Left lobe of liver (tissue), 2 donors: ENCODE measurements at places on chromosomes 2 and 18.

- DNase-seq, result no peak
Observed at GRCh38 chr2:8103085-8103708, 578.7 kb upstream of the ID2 start.

DNA sequence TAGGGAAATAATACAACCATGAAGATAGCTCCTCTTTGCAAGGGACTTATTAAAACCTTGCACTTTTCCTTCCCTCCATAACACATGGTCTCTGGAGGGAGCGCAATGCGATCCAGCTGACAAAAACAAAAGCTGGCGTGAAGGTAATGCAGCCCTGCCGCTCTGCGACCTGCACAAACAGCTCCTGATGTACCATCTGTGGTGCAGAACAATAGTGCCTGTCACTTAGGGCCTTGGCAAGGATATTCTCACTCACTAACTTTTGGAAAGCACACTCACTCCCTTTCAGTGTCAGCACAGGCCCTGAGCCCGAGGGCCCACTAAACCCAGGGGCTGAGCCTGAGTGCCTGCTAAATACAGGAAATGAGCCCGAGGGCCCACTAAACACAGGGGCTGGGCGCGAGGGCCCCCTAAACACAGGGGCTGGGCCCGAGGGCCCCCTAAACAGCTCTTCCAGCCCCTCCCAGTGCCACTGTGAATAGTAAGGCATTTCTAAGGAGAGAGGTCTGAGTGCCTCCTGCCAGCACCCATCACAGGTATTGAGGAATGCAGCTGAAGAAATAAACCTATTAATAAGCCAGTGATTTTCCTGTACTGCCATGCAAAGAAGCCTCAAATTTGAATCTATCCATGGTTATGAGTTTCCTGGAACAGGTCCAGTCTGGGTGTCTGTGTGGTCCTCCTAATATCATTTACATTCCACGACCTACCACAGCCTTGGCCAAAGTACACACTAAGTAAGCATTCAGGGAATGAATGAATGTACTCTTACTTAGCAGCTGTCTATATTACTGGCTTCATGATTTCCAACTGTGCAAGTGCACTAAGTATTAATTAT is 9.3 kb downstream of the L3MBTL4 start:
- DNase-seq, result no peak

GRCh38 chr2:16151281-16151570 is 210.9 kb downstream of the MYCN start:
- peak; percentile 5 for DNase-seq

- no peak for DNase-seq
Observed at GRCh38 chr2:135409436-135409835, 121.6 kb downstream of the ZRANB3 start.

DNA sequence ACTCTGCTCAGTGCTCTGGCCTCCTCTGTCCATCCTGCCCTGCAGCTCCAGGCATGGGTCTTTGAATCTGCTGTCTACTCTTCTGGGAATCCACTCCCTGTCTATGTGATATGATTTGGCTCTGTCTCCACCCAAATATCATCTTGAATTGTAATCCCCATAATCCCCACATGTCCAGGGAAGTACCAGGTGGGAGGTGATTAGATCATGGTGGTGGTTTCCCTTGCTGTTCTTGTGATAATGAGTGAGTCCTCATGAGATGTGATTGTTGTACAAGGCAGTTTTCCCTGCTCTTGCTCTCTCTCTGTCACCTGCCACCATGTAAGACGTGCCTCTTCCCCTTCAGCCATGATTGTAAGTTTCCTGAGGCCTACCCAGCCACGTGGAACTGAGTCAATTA is 881.8 kb upstream of the ID2 start:
- DNase-seq, result no peak

DNA sequence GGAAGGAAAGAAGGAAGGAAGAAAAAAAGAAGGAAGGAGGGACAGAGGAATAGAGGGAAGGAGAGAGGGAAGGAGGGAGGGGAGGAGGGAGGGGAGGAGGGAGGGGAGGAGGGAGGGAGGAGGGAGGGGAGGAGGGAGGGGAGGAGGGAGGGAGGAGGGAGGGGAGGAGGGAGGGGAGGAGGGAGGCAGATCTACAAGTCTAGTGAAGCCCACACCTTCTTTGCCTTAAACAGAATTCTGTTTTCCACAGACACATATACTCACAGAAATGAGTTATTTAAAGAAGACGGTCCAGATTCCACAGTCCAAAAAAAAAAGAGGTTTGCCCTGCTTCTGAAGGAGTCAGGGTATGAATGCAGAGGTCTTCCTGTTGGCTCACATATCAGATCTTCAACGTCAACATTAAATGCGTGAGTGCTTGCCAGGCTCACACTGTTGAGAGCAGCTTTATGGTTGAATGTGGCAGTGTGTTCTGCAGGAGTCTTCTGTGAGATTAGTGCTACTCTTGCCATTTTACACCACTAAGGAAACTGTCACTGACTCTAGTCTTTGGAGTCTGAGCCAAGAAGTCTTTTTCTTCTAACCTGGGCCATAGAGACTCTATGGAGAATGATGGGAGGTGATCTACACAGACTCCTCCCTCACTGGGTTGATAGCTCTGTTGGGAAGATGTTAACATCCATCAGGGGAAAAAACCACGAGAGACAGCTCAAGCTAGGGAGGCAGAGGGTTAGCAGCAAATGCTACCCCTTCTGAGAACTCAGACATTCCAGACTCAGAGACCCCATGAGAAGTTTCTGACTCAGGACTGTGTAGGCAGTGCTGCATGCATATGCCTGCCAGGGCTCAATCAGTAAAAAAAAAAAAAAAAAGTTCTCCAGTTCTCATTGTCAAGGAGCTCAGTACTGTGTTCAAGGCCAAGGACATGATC is 23.3 kb downstream of the PAX8 start:
- no peak for DNase-seq

- DNase-seq, result no peak
Observed at GRCh38 chr2:149661844-149662243, 74.3 kb upstream of the MMADHC start.

GRCh38 chr18:75074196-75075015 is 134.5 kb downstream of the PTGR3 start:
- DNase-seq, result no peak

- DNase-seq, result no peak
Observed at GRCh38 chr2:157903151-157903550, 27.0 kb upstream of the ACVR1 start.

DNA sequence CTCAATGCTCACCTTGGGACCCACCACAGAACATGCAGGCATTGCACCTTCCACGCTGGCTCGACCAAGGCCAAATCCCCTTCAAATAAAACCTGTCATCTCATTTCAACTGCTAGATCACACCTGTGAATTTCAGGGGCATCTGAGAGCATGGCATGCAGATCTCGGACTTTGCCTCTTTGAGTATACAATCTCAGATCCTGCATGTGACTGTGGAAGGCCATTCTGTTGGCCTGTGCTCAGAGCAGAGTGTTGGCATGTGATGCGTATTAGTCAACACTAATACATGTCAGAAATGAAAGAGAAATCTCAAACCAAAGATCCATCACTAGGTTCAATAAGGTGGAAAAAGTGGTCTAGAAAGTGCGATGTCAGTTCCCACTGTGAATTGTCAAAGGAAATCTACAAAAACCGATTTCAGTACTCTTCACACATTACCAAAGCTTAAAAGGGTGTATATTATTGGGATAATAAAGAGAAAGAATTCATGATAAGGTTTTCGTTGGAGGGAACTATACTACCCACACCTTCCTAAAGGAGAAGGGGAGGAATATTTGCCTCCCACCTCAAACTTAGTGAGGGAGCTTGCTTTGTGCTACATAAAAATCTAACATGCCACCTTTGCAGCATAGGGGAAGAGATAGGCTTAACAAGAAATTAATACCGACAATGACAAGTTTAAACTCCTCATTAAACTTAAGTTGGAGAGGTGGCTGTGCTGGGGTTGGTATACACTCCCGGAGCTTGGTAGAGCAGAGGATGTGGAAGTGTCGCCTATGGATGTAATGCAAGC is 7.8 kb downstream of the XDH start:
- DNase-seq, result peak; percentile 79

GRCh38 chr2:206256706-206257205 is 17.7 kb upstream of the ZDBF2 start:
- no peak for DNase-seq

DNA sequence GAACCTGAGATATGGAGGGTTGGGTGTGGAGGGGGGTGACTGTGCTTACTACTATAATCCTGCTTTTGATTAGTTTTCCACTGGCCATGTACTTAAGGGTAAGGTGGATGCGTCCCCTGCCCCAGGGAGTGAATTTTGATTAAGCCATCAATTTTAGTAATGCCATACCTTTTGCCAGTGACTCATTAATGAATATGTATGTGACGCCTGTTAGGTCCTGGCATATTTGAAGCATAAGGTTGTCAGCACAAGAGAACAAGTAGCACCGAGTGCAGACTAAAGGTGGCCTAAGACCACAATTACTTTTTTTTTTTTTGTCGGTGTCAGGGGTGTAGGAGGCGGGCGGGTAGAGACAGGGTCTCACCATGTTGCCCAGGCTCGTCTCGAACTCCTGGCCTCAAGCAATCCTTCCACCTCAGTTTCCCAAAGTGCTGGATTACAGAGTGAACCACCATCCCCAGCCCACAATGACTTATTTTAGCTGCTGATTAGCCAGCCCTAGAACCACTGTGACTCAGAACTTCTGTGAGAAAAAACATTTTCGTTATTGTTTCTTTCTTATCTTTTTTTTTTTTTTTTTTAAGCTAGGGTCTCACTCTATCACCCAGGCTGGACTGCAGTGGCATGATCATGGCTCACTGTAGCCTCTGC is 7.0 kb downstream of the TANC1 start:
- DNase-seq, result no peak

- DNase-seq, result no peak
Observed at GRCh38 chr2:207819021-207819797, 49.5 kb upstream of the FZD5 start.

DNA sequence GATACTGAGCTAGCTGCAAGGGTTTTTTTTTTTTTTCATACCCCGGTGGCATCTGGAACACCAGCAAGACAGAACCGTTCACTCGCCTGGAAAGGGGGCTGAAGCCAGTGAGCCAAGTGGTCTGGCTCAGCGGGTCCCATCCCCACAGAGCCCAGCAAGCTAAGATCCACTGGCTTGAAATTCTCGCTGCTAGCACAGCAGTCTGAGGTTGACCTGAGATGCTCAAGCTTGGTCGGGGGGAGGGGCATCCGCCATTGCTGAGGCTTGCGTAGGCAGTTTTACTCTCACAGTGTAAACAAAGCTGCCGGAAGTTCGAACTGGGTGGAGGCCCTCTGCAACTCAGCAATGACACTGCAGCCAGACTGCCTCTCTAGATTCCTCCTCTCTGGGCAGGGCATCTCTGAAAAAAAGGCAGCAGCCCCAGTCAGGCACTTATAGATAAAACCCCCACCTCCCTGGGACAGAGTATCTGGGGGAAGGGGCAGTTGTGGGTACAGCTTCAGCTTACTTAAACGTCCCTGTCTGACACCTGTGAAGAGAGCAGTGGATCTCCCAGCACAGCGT is 5.1 kb upstream of the MIB1 start:
- no peak for DNase-seq

GRCh38 chr2:169081551-169081950 is 12.2 kb downstream of the DHRS9 start:
- no peak for DNase-seq

DNA sequence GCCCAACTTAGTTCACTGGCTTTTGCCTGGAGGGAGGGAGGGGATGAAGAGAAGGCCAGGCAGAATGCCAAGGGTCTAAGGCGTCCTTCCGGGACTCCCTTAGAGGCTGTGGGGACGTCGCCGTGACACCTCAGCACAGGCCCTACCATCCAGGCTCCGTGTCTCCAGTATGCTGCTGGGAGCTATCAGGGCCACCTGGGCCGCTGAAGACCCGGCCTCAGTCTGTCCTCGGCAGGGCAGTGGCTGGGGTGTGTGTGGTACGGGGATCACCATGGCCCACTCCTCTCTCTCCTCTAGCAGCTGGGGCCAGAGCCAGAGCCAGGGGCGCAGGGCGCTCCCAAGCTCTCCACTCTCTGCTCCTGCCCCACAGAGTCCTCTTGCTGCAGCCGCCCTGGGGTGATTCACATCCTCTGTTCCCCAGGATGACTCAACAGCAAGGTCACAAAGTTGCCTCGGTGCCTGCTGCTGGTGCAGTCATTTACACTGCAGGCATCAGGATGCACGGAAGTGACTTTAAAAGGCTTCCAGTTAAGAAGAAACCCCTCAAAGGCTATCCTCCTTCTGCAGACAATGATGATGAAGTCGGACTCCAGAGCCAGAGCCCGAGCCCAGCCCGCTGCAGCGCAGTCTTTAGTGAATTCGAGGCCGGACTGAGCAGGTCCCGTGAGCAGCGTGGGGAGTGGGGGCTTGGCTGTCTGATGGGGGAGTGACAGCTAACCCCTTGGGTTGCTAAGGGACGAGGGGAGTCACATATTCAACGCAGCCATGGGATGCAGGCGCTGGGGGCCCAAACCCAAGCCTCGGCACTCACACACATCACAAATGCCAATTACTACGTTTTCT is 31.9 kb downstream of the SNORC start:
- DNase-seq, result no peak

DNA sequence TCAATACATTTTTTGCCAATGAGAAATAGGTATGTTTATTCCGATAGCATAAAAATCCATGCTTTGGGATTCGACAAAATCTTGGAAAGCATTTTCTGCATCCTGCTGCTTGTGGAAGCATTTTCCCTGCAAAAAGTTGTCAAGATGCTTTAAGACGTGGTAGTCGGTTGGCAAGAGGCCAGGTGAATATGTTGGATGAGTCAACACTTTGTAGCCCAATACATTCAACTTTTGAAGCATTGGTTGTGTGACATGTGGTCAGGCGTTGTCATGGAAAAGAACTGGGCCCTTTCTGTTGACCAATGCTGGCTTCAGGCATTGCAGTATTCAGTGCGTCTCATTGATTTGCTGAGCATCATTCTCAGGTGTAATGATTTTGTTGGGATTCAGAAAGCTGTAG is 764.5 kb downstream of the TRIB2 start:
- DNase-seq, result no peak

DNA sequence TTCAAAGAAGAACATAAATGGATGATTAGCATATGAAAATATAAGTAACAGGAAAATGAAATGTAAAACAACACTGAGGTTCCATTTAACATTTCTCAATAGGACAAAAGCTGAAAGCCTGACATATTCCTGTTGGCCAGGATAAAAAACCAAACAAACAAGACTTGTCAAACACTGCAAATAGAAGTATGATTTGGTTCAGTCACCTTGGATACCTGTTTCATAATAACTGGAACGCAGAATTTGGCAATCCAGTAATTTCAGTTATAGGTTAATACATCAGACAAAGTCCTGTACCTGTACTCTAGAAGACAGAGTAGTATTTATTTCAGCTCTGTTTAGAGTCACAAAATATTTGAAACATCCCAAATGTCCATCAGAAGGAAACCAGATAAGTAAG is 16.5 kb upstream of the EVA1A start:
- DNase-seq, result no peak
